ENCODE measurements at places on chromosomes 1 and 21.

GRCh38 chr1:240691501-240691900 is 79.5 kb upstream of the GREM2 start:
- DNase-seq: no peak

GRCh38 chr1:16229976-16230740 is 6.8 kb downstream of the CPLANE2 start:
- no peak for DNase-seq

GRCh38 chr1:215104283-215104682 is 21.7 kb downstream of the KCNK2 start:
- DNase-seq: no peak

GRCh38 chr1:61184040-61184713 is 101.8 kb downstream of the NFIA start:
- peak; percentile 74 for DNase-seq

GRCh38 chr1:107874221-107874620 is 90.8 kb downstream of the VAV3 start:
- DNase-seq: no peak

- no peak for DNase-seq
Observed at GRCh38 chr1:119593805-119594204, 54.3 kb downstream of the ZNF697 start.

- no peak for DNase-seq
Observed at GRCh38 chr1:223785808-223786207, 59.9 kb downstream of the TP53BP2 start.

GRCh38 chr1:214603819-214604252 is 841 bp downstream of the CENPF start:
- no peak for DNase-seq

DNA sequence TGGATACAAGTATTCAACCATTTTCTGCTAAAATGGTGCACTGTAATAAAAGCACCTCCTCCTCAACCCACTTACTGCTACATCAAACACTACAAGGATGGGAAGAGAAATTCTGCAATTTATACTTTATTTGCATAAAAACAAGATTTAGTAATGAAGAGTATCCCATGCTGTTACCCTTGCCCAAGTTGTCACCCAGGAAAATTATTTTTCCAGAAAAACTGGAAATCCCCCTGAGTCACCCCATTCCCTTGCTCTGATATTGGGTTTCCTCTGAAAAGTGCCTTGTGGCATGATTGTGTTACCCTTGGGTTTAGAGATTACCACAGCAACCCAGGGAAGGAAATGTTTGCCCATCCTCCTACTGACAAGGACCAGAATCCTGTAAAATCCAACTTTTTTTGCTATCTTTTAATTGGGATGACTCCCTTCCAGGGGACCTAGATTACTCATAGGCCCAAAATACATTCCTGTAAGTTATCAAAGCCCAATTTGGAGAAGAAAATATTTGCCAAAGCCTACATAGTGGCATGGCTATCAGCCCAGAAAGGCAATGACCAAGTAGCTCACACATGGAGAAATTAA is 16.5 kb upstream of the ZC3H11B start:
- no peak for DNase-seq

DNA sequence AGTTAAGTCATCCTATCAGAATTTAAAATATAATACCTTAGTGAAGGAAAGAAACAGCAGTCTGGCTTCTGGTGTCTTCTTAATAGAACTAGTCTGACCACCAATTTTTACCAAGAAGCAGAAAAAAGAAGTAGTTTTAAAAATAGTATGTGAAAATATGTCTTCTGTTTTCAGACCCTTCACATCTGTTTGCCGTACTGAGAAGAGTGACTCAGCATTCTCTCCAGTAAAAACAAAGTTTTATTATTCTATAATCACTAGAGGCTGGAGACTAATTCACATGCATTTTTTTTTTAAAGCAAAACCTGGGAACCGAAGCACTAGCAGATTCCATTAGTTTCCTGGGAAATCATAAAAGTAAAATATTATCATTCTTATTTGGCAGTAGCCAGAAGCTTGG is 163.8 kb downstream of the COL24A1 start:
- DNase-seq: no peak

- no peak for DNase-seq
Observed at GRCh38 chr1:33465316-33465715, 7.1 kb upstream of the ZSCAN20 start.

DNA sequence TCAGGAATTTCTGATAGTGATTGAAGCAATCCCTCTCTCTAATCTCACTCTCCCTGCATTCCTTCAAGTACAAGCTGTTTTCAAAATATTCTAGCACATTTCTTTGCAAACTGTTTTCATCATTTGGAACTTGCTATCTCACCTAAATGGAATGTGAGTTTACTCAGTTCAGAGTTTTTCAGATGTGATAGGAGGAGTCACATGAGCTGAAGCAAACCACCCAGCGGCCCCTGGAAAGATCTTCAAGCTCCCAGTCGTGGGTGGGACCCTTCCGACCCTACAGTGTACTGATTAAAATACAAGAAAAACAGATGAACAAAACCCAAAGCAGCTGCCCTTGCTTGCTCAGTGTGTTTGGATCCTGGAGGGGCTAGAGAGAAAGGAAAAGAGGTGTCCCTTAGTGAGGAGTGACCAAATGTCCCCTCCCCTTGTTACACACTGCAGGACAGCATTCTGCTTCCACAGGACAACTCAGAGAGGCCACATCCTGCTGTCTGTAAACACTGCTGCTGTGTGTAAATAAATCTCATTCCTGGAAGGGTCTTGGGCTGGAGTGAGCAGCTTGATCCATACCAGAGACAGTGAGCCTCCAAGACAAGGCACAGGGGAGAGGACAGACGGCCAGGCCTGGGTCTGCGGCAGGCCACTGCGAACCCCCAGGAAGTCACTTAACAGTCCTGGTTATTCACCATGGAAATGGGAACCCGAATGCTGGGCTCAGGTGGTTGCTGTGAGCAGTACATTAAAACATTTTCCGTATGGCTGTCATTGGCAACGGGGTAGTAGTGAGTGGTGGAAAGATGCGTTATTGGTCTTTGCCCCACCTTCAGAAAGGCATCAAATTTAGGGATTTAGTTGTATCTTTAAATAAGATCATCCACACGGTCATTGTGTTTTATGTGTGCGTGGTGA is 229.2 kb downstream of the RHOU start:
- DNase-seq: peak; percentile 88

GRCh38 chr1:226679853-226680516 is 59.1 kb downstream of the ITPKB start:
- no peak for DNase-seq

DNA sequence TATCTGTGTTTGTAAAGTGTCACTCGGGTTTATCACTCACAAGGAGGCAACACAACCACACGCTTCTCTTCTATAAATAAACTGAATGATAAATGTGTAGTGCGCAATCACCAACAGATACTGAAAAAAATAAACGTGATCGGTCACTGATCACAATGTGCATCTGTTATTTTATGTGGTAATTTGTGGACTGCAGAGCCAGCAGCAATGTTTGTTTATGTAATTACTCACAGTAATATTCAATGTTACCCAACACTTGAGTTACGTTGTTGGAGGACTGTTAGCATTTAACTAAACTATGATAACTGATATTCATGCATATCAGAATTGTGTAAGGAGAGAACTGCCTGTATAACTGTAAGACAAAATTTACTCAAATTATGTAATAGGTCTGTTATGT is 129.6 kb downstream of the USH2A start:
- DNase-seq: no peak

- no peak for DNase-seq
Observed at GRCh38 chr21:46569081-46569480, 35.8 kb downstream of the S100B start.

DNA sequence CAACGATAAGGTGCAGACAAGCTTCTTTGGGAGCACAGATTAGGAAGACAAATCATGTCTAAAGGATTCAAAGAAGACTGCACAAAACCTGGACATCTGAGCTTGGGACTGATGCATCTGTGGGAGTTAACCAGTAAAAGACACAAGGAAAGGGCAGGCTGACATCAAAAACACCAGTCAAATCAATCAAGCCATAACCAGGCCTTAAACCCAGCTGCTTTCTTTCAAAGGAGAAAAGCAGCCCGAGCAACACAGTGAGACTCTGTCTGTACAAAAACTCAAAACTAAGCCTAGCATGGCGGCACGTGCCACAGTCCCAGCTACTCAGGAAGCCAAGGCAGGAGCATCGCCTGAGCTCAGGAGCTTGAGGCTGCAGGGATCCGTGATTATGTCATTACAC is 411.6 kb downstream of the SMYD3 start:
- no peak for DNase-seq

DNA sequence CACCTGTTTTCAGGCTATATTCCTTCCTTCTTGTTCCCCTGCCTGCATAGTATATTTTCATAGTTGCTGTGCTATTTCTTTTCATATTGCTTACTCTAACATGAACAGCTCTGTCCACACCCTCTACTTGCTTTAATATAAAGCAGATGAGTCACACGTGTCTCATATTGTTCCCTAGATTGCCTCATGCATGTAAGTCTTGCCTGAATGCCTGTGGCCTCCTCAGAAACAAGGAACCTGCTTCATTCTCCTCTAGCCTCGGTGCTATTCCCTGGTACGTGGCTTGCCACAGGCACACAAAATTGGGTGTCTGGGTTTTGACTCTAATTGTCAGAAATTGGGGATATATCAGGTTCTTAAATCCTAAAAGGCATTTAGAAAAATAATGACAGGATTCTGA is 16.5 kb upstream of the PKP1 start:
- no peak for DNase-seq

- DNase-seq: no peak
Observed at GRCh38 chr21:46068516-46069079, 29.3 kb upstream of the COL6A2 start.

GRCh38 chr1:48873944-48874343 is 97.3 kb upstream of the BEND5 start:
- no peak for DNase-seq

DNA sequence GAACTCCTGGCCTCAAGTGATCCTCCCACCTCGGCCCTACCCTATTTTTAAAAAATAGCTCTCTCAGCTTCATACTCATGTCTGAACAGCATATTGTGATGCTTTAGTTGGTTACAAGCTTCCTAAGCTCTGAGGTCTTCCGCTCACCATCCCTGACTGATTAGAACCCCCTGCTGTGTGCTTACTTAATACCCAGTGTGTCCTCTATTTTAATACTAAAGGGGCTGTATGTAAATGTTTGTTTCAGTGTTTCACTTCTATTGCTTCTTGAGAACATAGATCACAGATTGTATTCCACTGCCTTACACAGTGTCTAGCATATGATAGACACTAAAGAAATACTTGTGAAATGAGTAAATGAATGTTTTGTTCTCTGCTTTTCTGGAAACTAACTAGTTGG is 29.8 kb downstream of the ZYG11B start:
- DNase-seq: no peak

- no peak for DNase-seq
Observed at GRCh38 chr1:223455470-223455869, 62.3 kb downstream of the CCDC185 start.

- no peak for DNase-seq
Observed at GRCh38 chr1:147748676-147749350, 11.6 kb downstream of the GJA5 start.

- DNase-seq: no peak
Observed at GRCh38 chr1:193270996-193271395, 84.6 kb upstream of the B3GALT2 start.

DNA sequence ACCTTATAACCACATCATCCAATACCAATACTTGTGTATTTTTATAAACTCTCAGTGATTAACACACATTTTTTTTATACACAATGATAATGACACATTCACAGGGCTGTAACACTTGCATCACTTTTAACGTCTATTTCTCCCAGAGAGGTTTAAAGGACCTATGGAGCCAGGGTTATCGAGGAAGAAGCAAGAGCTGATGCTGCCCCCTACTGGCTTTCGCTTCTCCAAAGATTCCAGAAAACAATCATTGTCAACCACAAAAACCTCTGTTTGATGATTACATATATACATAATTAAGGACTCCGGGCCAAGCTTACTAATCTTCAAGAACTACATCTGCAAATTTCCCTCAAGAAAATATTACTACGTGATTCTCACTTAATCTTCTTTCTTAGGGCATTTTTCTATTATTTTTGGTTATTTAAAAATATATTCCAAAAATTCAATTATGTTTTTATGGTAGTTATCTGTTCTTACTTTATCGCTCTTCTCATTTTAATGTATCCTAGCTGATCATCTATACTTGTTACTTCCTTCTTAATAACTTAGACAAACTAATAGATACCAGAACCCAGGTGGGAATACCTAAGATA is 214.5 kb downstream of the VAV3 start:
- peak; percentile 65 for DNase-seq

DNA sequence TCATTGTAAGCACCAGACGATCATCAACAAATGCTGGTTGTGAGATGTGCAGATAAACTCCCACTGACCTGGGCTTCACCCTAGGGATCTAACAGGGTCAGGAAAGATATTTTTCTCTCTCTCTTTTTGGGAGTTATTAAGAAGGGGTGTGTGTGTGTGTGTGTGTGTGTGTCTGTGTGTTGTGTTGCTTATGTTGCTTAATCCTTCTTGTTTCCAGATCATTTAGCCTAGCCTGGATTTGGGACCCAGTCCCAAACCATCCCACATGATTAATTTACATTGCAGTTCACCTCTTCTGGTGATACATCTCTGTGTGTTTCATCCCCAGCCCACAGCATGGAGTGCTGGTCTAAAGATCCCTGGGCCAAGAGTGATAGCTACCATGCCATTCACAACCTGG is 122.8 kb upstream of the IPO9 start:
- DNase-seq: no peak

DNA sequence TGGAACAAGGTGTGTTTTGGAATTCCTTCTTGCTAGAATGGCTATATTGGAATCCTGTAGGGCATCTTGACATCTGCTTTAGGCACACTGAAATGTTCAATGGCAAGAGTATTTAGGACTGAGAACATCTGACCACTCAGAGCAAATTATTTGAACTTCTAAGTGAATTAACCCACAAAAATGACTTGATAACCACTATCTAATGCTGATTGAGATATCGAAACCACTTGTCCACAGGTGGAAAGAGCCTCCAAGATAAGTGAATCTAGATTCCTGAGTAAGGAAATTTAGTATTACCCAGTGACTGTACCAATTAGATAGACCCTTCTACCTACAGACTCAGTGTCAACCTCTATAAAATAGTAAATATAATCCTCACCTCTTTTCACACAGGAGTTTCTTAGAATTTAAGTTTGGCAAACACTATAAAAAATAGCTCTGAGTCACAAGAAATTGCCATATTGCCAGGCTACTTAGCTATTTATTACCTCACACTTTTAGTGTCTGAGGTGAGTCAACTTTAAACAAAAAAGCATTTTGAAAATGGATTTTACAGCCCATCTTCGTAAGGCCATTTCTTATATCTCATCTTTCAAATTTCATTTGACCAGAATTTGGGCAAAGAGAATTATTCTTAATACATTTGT is 421.8 kb downstream of the PTBP2 start:
- no peak for DNase-seq

DNA sequence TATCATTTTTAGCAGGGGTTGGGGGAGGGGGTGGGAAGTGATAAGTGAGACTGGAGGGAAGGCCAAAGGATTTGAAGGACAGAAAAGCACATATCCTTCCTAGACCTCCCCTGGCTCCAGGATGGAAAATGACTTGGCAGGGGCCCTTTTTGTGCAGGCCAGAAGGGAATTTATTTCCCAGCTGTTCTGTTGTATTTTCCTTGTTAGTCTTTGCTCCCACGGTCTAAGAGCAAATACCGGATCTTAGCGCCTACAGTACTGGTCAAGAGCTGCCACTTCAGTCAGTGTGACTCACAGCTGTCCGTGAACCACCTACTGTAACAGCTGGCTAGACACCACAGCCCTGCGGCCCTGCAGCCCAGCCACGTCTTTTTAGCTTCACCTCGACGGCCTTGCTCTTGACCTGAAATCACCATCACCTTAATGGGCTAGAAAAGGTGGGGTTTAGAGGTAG is 51.0 kb upstream of the ERRFI1 start:
- DNase-seq: peak; percentile 93
